Activated gamma-delta T cell treated with Interleukin-2 at 50 U/mL for 16 hours (primary cell): ENCODE measurements at places on chromosomes 12 and 14.

DNA sequence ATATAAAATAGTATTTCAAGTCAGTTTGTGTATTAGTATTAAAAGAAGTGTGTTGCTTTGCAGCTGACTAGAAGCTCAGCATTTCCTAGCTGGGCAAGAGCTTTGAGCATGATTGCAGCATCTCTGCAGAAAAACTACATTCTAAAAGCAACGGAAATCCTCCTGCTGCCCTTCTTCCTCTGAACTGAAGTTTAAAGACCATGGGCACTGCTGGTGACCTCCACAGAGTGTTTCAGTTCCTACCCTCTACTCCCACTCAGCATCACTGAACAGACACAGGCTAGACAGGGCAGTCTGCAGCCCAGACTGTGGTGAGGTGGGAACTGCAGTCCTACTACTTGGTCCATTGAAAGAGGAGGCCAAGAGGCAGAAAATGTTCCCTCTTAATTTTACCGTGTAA is 59.0 kb downstream of the FAR2 start:
- no peak for DNase-seq

DNA sequence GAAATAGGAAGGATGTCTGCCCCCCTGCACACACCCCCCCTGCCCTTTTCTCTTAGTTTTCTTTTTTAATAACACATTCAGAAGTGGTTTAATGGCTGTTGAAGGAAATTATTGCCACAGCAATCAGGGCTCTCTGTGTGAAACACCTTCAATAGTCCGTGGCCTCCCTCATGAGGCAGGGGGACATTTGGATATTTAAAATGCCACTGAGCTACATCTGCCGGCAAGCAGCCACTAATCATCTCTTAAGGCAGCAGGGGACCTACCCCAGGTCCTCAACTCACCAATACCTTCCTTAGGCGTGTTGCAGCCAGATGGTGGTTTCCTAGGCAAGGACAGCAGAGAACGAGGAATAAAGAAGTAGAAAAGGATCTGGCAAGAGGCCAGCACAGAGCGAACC is 283.2 kb downstream of the TTC8 start:
- no peak for DNase-seq

- DNase-seq: no peak
These were observed 224.1 kb upstream of the PLEKHG7 start for GRCh38 chr12:92478692-92479091.

- DNase-seq: no peak
These were observed 329.6 kb downstream of the TMTC2 start for GRCh38 chr12:83016218-83016835.

GRCh38 chr12:88245905-88246304 is 103.8 kb downstream of the TMTC3 start:
- no peak for DNase-seq

DNA sequence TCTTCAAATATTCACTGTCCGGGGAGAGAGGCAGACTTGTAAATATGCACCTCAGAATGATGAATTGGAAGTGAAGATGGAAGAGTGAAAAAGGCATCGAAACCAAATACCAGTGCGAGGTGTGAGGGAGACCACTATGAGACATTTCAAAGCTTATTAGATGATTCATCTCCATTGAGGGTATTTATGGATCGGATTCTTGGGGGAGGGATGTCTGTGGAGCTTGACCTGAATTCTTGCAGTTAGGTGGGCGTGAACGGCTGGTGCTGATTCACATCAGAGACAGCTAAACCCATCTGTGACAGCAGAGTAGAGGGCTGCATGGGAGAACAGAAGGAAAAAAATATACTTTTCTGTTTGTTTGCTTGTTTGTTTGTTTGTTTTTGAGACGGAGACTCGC is 677.2 kb downstream of the AACS start:
- DNase-seq: no peak

- DNase-seq: no peak
These were observed 59.5 kb downstream of the CKB start for GRCh38 chr14:103463149-103463548.

DNA sequence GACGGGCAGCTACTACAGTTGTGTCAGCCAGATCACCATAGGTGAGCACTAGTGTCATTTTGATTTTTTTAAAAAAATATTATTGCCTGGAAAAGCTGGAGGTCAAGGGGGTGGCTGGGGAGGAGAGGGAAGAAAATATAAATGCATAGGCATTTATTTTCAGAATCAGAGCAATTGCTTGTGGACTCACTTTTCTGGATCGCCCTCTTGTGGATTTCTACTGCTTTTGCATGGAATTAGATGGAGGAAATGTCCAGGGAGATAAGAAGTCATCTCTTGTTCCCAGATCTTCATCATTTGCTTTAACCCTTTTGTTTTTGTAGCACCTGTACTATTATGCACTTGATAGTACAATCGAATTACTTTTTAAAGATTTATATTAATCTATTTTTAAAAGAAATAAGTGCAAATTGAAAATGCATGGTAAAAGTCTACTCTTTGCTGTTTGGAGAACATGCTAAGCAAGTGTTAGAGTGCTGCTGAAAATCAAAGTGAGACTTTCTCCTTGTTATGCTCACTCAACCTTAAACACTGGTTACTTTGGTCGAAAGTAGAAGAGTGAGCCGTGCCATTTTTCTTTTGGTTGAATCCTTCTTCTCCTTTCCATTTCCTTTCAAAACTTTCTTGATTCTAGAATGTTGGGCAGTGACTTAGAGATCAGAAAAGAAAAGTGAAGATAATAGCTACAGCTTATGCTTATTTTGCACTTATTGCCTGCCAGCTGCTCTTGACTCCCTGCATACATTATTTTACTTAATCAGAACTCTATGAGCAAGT is 60.6 kb upstream of the ANO4 start:
- no peak for DNase-seq
